ENCODE measurements at places on chromosomes 7 and 10.

GRCh38 chr10:110310741-110311140, 6.0 kb upstream of the SMNDC1 start:
- no peak for DNase-seq

- DNase-seq = no peak
These were observed 1.0 kb upstream of the CBLL1 start for GRCh38 chr7:107742678-107743566.

DNA sequence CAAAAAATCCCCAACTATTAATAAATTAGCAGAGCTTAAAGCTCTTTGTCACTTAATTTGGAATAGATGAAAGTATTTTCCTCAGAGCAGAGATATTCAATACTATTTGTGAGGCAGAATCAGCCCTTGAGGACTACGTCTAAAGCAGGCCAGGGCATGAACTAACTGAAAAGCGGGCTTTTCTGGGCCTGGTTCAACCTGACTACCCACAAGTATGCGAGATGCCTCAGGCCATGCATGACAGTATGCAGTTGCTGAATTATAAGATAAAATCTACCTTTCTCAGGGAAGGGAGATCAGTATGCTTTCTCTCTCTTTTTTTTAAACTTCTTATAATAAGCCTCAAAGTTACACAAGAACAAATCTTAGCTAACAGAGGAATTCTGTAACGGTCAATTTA, 20.1 kb downstream of the TMEM168 start:
- no peak for DNase-seq

GRCh38 chr10:77223526-77224460, 413.8 kb downstream of the KCNMA1 start:
- DNase-seq = peak; percentile 66

GRCh38 chr7:66886152-66886551, 34.9 kb upstream of the TMEM248 start:
- DNase-seq = no peak

- no peak for DNase-seq
These were observed 31.1 kb downstream of the TAX1BP1 start for GRCh38 chr7:27771111-27771510.
